Hepatocyte (in vitro differentiated cells): ENCODE measurements at places on chromosomes 2 and 18. TPM values are rescaled to one million over a fixed set of nuclear protein-coding genes. Genes with fewer than 3 reads are reported as not detected.

G6PC2 gene
- total RNA-seq, result not detected in 2 replicates

DNA sequence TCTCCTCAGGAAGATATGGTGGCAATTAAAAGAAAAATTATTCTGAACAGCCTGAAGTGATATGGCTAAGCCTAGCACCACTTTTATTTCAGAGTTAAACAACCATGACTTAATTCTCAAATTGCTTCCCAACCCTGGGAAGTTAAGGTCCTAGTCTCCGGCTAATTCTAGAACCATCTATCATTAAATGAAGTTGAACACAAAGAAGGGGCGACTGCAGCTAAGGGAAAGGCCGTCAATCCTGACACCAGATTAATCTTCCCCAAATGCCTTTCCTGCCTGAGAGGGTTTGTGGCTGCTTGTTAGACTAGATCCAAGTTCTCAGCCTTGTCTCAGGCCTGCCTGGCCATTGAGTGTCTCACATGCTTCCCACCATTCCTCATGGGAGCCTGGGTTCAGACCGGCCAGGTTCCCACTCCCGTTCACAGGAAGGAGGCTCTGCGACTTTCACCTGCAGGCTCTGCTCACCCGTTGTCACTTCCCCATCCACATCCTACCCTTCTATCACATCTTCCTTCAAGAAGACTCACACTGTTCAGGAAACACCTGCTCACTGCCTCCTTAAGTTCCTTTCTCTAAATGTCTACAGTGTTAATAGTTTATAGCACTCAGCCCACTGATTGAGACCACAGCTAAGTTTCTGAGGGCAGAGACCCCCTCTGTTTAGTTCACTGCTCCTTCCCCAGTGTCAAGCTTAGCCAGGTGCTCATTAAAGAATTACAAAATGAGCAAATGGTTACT lies 282.9 kb upstream of the REV1 start:
- DNase-seq, result no peak

- DNase-seq, result peak; percentile 37
These were observed 854 bp downstream of the GPR155 start for GRCh38 chr2:174485788-174486562.

DNA sequence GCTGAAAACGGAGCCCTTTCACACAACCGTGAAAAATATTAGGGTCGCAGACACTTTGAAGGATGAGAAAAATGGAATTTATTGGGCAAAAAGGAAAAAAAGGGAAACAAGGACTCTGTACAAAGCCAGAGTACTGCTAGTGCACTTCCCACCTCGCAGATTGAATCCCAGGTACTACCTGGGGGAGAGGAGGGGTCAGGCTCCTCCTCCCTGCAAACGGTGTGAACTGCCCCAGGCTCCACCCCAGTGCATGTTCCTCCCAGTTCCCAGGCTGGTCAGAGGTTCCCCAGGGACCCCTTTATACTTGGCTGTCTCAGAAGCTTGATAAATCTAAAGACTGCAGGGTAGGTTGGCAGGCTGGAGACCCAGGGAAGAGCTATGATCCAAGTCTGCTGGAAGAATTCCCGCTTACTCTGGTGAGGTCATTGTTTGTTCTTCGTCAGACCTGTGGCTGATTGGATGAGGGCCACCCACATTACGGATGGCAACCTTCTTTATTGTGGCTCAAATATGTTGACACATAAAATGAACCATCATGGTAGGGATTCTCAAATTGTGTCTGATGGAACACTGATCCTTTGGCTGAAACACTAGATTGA lies 290.4 kb upstream of the POU3F3 start:
- no peak for DNase-seq

DNA sequence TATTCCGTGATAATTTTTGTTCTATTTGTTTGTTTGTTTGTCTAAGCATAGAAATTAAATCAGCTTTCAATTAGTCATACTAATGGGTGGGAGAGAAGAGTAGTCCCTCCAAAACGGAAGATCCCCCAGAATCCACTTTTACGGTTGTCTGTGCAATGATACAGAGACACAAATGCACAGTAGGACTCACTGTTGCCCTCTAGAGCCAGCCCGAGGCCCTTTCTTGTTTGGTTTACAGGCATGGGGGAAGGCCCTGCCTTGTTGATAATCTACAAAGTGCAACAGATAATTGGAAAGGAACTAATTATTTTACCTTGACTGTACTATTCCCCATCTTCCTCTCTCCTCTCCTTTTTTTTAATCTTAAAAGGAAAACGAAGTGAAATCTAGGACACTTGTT lies 121.1 kb downstream of the ACOXL start:
- DNase-seq, result peak; percentile 38

DNA sequence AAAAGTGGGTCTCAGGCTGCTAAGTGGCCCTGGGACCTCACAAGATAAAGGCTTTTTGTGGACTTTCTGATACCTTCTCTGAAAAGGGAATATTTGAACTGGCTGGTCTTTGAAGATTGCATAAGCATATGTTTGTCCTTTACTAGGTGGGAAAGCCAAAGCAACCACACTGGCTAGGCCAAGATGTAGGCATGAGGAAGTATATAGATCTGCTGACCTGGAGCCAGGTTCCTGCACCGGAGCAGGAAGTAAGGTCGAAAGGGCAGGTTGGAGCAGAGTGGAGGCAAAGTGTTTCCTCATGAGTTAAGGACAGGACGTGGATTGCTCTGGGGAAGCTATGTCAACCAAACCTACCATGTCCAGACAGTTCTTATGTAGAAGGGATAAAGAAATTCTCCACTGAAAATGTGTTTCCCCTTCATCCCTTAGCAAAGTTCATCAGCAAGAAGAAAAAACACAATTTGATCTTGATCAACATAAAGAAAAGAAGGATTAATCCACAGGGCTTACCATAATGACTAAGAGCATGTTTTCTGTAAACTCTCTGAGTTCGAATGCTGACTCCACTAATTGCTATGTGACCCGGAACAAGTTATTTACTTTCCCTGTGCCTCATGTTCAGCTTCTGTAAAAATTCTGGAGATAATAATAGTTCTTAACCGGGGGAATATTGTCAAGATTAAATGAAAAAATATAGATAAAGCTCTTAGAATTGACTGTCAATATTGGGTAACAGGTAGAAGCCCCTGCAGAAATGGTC lies 156.1 kb upstream of the SRD5A2 start:
- DNase-seq, result no peak
